ENCODE measurements at places on chromosomes 7 and 10.
A peak's percentile ranks its signal among the peaks of the same experiment; 100 is the strongest.

- no peak for DNase-seq
Measured at GRCh38 chr10:125711110-125711750, 8.3 kb upstream of the EDRF1 start.

DNA sequence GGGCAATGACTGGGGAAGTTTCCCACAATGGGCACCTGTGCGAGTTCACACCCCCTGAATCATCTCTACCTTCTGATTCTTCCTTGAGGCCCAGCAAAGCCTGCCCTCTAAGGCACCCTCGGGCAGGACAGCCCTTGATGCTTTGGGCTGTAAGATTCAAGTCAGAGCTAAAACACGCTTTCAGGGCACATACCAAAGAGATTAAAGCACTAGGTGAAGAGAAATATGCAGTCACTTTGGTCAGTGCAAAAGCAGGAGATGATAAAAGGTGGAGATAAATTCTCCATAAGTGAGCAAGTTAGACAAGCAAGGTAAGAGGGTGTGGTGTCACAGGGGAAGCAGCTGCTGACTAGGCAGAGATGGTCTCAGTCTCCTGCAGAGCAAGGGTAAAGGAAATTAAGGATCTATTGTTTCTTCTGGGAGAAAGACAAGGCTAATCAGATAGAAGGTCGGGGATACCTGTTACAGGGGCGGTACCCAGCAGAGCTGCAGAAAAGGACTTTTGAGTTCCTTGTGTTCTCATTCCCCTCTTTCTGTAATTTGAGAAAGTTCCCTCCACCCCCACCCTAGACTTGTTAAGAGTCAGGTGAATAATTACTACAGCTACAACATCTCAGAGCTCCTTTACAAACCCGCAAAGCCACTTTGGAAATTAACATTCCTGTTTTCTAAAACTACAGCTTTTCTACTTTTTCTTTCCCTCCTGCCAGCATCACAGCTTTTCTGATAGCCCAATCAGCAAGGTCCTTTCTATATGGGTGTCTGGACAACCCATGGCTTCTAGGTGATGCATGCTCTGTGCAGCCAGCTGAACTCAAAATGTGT, 26.4 kb downstream of the PDLIM1 start:
- no peak for DNase-seq

DNA sequence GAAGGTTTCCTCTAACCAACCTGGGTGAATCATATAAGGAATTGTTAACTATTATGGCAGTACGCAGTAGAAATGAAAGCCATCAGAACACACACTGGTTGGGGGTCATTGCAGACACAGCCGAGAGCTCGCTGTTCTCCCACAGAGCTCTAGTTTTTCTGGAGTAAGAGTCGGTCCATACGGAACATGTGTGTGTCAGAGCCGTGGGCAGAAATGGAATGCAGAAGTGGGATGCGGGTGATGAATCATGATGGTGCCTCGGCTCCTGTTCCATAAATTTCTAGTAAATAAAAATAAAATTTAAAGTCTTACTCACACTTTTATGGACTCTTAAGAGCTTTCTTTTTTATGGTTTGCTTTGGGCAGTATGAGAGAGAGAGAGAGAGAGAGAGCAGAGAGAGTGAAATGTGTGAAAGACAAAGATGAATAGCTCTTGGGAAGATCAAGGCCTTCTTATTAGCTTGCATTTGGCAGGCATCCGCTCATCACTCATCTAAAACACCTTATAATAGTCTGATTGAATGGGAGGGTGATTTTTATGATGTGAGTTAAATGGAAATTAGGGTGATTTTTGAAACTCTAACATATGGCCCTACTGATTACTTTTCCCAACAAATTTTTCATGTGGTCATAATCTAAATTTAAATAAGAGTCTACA, 98.8 kb upstream of the PFKP start:
- no peak for DNase-seq

- DNase-seq: no peak
Measured at GRCh38 chr7:118657391-118658005, 433.0 kb downstream of the ANKRD7 start.

DNA sequence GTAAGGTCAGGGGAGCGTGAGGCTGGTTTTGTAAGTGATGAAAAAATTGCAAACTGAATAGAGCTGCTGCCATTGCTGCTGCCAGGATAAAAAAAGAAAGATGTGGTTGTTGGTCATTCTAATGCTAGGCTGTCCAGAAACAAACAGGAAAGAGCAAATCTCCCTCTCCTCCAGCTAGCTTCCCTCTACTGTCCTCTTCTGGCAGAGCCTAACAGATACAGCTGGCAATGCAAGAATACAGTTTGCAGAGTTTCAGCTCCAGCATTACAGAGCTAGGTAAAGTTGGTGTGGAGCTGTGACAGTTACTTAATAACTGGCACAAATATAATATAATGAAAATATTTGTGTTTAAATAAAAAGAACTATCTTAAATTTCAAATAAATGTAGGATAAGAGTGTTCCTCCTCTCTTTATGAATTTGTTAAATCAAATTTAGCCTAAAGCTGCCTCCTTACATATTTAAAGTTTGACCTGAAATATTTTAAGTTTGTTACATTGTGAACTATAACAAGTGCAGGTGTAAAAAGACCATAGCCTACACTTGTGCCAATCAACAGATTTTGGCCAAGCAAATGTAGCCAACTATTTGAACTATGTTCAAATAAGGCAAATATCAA, 407.7 kb downstream of the SH2D4B start:
- DNase-seq: no peak

- no peak for DNase-seq
Measured at GRCh38 chr10:77788496-77789010, 138.0 kb downstream of the DLG5 start.

GRCh38 chr10:128098631-128099030, 27.6 kb downstream of the MKI67 start:
- DNase-seq: no peak

DNA sequence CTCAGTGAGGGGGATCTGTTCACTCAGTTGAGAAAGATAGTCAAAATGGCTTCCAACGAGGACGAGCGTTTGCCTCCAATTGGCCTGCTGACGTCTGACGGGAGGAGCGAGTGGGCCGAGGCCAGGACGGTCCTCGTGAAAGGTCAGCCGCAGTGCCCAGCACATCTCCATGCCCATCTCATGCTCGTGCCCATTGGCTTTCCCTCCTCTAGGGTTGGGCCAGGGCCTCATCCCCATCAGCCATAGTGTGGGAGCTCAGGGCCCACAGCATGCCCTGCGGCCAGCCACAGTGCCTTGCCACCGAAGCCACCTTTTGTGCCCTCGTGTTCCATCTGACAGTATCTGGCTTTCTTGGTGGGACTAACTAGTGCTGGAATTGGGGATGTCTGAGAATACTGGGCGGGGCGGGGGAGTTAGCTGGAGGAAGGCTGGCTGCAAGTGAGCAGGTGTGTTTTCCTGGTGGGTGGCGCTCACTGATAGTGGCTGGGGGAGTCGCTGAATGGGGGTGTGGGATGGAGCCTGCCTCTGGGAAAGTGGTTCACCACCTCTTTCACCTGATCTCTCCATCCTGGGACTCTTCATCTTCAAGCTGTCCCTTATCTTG, 13.9 kb downstream of the CHAT start:
- DNase-seq: no peak

DNA sequence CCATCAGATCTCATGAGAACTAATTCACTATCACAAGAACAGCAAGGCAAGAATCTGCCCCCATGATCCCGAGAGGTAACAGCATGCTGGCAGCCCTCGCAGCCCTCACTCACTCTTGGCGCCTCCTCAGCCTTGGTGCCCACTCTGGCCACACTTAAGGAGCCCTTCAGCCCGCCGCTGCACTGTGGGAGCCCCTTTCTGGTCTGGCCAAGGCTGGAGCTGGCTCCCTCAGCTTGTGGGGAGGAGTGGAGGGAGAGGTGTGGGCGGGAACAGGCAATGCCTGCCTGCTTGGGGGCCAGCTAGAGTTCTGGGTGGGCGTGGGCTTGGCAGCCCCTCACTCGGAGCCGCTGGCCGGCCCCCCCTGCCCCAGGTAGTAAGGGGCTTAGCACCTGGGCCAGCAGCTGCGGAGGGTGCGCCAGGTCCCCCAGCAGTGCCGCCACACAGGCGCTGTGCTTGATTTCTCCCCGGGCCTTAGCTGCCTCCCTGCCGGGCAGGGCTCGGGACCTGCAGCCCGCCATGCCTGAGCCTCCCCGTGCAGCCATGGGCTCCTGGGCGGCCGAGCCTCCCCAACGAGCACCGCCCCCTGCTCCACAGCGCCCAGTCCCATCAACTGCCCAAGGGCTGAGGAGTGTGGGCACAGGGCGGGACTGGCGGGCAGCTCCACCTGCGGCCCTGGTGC, 24.0 kb upstream of the ZNF438 start:
- DNase-seq: no peak

GRCh38 chr7:36119005-36119706, 33.9 kb upstream of the EEPD1 start:
- DNase-seq: peak; percentile 7

- no peak for DNase-seq
Measured at GRCh38 chr7:105084581-105084980, 70.6 kb downstream of the KMT2E start.

DNA sequence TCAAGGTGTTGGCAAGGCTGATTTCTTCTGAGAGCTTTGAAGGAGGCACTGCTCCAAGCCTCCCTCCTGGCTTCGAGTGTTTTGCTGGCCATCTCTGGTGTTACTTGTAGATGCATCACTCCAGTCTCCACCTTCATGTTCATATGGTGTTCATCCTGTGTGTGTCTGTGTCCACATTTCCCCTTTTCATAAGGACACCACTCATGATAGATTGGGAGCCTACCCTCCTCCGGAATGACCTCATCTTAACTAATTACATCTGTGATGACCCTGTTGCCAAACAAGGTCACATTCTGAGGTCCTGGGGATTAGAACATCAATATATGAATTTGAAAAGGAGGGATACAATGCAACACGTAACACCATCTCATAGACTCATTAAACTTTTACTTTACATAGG, 119.0 kb downstream of the CREB5 start:
- DNase-seq: no peak

DNA sequence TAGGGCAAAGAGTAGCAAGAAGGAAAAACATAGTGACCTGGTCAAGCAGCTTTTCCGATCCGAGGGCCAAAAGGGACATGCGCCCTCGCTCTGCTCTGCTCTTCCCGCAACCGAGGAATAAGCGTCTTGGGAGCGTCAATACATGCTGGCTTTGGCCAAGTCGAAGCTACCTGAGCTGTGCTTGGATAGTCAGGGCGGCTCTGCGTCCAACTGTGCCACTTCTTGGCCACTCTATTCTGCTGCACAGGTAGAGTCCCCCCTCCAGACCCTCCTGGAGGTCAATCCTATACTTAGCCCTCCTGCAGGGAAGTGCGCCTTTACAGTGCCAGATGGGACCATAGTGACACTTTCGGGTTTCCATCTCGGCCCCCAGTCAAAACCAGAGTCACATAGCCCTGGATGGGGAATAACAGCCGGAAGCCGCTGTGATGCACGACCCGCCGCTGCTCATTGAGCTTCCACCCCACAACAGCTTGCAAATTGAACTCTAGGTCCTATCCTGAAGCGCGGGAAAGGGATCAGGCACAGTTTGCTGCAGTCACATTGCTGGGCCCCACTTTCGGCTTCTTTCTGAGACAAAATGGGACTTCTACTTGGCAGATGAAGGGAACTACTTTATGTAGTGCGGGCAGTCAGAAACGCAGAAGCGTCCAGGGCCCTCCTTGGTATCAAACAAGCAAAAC, 1.1 kb upstream of the HPSE2 start:
- DNase-seq: no peak

DNA sequence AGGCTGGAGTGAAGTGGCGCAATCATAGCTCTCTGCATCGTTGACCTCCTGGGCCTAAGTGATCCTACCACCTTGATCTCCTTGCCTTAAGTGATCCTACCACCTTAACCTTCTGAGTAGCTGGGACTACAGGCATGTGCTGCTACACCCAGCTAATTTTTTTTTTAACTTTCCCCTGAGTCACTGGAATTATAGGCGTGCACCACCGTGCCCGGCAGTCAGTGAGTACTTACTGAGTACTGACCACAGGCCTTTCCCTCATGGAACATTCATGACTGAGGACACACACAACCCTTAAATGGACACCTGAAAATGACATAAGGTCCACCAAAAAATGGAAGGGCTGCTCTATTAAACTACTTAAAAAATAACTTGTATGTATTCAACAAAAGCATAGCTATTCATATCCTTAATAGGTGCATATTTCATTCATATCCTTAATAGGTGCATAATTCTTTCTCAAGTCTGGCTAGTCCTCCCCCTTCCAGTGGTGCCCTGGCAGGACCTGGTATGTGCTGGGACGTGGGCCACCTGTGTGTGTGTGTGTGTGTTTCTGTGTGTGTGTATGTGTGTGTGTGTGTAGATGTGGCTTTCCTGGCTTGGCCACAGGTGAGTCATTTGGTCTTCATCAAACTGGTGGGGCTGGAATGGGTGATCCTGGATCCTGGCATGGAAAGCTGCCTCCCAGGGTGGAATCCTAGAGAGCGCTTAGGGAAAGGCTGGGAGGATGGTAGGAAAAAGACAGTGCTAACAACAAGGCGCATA, 3.5 kb downstream of the FAM180A start:
- no peak for DNase-seq

DNA sequence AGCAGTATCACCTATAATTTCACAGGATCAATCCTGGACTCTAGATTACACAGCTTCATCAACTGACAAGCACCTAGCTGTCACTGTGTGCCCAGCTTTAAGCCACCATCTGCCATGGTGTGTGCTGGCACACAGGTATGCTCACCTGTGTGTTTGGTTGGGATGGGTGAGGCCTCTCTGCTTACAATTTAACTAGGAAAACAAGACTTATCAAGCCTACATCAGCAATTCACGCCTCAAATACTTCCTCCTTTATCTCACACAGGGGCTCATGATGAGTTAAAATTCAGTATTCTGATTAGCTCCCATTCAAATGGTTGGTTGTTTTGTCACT, 608.2 kb downstream of the PARD3 start:
- DNase-seq: no peak

DNA sequence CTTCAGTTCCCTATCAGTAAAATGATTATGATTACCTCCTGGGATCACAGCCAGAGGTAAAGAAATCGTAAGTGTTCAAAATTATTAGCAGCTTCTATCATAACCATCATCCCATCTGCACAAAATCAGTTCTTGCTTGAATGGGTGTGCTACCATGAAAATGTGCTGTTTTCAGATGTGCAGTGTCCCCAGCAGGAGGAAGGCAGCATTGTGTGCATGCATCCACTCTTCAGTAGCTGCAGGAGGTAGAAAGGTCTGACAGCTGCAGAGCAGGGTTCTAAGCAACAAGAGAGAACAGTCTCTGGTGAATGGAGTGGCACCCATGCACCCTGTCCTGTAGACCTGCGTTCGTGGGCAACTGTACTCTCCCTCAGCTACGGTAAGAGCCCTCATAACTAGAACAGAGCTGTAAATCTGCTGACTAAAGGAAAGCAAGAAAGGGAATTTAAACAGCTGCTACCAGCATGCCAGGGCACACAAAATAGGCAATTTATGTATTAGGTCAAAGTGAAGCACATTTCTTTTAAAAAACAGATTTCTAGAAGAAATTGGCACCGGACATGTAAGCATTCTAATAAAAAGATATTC, 21.2 kb downstream of the VSTM2A start:
- no peak for DNase-seq

DNA sequence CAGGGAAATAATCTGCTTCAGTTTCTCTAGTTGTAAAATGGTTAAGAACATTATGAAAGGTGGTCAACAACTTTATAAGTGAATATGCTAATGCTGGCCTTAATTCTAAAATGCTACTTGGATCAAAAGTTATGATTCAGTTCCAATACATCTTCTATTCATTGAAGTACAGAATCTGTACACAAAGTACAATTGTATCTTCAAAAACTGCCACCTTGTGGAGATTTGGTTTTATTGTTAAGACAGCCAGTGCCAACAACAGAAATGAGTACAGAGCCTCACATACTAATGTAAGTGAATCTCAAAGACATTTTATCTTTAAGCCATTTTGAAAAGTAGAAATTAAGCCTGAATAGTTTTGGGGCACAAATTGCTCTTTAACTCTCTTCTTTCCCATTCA, 194.0 kb downstream of the CFTR start:
- DNase-seq: no peak

Measured in anterior cingulate cortex (tissue), 58 donors.